ENCODE measurements at places on chromosomes 4 and X.
A peak's percentile ranks its signal among the peaks of the same experiment; 100 is the strongest.

DNA sequence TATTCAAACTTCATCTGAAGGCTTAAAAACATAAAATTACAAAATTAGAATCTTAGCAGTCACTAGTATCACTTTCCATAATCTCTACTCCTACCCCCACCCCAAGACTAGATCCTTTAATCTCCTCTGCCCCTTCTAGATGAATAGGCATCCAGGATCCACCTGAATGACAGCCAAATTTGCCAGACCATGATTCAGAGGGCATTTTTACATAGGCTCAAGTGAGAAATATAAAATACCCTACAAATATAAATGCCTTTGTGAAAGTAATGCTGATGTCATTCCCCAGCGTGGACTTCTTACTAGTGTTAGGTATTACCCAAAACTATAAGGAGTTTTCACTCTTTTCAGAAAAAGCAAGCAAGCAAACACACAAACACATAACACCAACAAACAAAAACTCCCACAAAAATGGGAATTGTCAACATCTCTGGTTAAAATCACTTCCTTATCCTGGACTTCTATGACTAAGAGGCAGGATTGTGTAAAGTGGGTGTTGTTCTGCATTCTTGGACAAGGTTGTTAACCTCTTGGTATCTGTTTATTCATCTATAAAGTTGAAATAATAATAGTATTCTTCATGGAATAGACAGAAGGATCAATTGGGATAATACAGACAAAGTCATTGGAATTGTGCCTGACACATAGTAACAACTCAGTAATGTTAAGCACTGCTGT lies 51.3 kb upstream of the TMPRSS11F start:
- no peak for DNase-seq

DNA sequence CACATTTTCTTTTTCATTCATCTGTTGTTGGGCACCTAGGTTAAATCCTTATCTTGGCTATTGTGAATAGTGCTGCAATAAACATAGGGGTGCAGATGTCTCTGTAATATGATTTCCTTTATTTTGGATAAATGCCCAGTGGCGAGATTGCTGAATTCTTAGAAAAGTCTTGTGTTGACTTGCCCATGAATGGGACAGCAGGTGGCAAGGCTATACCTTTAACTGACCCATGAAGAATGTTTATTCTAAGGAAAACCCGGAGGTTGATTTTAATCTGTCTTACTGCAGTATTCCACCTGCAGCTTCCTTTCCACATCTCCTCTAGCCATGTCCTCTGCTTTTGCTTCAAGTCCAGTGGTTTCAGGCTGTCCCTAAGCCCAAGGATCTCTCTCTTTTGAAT lies 220.6 kb downstream of the SNCA start:
- no peak for DNase-seq

DNA sequence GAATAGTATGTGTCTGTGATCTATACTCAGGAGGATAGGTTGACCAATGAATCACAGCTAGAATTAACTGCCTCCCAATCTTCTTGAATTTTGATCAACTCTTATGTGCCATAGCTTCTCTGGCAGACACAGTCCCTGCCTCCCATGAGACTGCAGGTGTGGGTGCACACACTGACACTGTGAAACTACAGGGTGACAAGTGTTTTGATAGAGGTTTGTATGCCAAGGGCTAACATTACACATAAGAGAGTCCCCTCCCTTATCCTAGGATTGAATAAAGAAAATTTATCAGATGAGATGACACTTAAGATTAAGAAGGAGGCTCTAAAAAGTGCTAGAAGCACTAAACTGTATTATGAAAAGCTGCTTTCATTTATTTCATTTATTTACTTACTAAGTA lies 218.4 kb upstream of the BMP3 start:
- no peak for DNase-seq

- no peak for DNase-seq
Observed at GRCh38 chrX:126165721-126166461, at the start of gene DCAF12L2. Gene DCAF12L2, minus strand, starts transcription at chrX:126166289. Its CDS starts 365 bp downstream, at chrX:126165924.

DNA sequence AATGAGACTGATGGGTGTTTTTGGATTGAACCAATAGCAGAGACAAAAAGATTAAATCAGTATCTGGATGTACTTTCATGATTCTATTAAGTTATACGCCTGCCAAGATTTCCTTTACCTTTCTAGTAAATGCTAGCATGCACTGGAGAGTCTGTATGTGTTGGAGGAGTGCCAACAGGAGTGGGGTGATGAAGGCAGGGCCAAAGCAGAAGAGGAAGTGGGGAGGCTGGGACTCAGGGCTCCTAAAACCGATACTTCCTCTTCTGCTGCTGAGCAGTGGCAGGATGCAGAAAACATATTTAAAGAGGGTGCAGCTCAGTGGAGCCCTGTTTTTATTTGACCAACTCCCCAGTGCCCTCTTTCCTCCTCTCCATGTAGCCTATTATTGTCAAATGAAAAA lies 5.6 kb downstream of the CYSLTR1 start:
- DNase-seq = peak; percentile 67

GRCh38 chr4:88333741-88334405 lies 44.8 kb upstream of the HERC6 start:
- DNase-seq = no peak

- peak; percentile 5 for DNase-seq
Observed at GRCh38 chr4:151045907-151046306, 30.8 kb upstream of the LRBA start.

GRCh38 chr4:6876440-6876839 lies 33.2 kb upstream of the TBC1D14 start:
- DNase-seq = no peak

- DNase-seq = no peak
Observed at GRCh38 chr4:149572716-149573115, 242.9 kb downstream of the IQCM start.

DNA sequence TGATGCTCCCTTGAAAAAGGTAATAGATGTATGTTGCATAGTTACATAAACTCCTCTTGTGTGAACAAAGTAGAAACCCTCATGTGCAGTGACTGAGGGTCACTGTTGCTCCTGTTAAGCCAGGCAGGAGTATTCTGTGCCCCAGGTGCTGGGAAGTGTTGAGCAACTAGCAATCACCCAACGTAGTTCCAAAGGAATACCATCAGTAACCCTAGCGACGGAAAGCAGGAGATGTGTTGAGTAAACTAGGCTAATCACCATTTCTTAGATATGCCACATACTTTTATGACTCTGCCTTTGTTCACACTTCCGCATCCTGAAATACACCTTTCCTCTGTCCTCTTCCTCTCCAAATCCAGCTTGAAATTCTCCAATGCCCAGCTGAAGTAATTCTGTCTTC lies 50.9 kb upstream of the TAB3 start:
- DNase-seq = no peak

DNA sequence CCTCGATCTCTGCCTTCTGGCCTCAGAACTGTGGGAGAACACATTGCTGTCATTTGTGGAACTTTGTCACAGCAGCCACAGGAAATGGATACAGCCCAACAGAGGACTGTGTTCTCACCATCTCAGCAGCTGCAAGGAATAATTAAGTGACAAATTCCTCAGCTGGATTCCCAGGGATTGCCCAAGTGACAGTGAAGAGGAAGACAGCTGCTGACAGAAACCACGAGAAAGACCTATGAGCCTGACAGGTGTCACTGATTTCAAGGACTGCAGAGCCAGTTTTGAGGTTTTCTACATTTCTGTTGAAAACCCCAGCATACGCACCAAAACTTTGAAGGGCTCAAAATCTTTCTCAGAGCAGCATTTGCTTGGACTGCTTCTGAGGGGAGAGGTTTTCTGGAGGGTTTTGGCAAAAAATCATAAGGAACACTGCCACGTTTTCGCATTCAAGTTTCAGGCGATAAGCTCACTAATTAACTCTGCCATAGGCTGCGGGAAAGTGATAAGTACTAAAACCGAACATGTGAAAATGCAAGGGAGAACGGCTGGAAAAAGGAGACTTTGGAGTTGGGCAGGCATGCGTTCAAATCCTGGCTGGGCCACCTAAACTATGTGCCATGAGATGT lies 88.8 kb downstream of the DRD5 start:
- no peak for DNase-seq

DNA sequence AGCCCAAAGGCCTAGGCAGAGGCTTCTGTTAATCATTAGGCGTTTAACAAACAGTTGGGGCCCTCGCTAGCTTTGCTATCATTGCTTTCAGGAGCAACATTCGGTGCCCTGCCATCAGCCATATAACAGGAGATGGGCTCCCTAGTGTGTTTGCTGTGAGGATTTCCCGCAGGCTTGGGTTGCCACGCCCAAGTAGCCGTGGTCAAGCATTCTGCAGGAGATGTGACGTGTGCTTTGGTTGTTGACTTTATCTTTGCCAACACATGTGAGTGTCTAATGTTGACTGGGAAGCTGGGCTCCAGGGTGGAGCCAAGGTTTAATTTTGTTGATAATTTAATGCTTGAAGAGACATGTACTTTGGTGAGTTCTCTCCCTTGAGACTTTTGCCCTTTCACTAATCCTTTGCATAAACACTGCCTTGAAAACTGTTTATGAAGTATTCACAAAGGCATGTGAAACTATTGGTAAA lies 184.6 kb upstream of the KIT start:
- no peak for DNase-seq

GRCh38 chr4:146650034-146650433 lies 11.3 kb downstream of the POU4F2 start:
- no peak for DNase-seq

- no peak for DNase-seq
Observed at GRCh38 chr4:79743014-79743413, 330.0 kb downstream of the ANTXR2 start.

DNA sequence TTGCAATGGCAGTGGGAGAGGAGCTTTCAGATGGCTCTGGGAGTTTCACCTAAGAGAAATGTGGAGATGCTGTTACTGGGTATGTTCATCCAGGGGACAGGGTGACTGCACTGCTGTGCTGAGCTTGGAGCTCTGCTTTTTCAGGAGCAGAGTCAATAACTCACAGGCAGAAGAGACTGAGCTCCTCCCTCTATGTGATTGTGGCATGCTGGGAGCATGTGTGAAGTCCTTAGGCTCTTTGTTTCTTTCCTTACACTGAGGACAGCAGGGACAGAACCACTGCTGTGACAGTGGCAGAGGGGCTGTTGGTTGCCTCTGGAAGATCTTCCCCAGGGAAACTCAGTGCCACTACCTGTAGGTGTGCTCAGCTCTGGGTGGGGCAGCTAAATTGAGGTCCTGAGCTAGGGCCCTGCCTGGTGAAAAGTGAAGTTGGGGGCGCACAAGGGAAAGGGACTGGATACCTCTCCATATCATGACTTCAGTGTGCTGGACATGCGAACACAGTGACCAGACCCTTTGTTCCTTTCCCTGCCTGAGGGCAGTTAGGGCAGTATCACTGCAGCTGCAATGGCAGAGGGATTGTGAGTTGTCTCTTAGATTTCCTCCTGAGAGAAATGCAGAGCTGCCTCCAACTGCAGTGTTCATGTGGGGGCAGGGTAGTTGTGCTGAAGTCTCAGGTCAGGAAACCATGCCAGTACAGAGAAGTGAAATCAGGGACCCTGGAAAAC lies 156.7 kb downstream of the TENT5D start:
- no peak for DNase-seq

DNA sequence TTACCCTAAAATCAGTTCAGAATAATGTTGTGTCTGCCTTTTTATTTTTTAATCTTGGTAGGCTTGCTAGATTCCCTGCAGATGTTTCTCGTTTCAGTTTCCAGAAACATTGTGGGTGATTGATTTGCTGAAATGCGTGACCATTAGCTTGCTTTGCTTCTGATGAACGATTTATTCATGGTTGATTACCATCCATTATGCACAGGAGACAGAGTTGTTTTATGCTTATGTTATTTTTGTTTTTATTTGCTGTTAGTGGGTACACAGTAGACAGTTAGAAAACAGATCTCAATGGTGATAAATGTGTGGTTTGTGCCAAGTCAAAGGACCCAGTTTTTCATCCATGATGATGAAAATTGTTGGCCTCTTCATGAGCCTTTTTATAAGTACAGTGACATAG lies 455.6 kb upstream of the BOD1L1 start:
- DNase-seq = no peak

GRCh38 chr4:101037938-101038413 lies 309.4 kb downstream of the PPP3CA start:
- DNase-seq = peak; percentile 36

- DNase-seq = no peak
Observed at GRCh38 chrX:73765776-73766430, 202.9 kb downstream of the CHIC1 start.

- DNase-seq = no peak
Observed at GRCh38 chr4:5854929-5855328, 38.0 kb downstream of the CRMP1 start.

DNA sequence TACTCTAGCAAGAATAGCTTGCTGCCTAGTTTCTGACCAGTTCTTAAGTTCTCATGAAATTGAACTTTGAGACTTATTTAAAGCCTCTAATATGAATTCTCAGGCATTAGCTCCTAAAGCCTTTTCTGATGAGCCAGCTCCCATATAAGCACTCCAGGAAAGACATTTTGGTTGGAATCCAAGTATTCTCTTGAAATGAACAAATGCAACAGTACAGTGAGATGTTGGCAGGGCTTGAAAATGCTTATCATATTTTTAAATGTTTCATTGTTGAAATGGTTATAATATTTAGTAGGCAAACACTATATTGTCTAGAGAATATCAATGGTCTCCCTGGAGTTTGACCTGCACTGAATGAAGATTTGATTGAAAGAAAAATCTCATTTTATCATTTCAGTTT lies 240.3 kb downstream of the ANK2 start:
- no peak for DNase-seq

DNA sequence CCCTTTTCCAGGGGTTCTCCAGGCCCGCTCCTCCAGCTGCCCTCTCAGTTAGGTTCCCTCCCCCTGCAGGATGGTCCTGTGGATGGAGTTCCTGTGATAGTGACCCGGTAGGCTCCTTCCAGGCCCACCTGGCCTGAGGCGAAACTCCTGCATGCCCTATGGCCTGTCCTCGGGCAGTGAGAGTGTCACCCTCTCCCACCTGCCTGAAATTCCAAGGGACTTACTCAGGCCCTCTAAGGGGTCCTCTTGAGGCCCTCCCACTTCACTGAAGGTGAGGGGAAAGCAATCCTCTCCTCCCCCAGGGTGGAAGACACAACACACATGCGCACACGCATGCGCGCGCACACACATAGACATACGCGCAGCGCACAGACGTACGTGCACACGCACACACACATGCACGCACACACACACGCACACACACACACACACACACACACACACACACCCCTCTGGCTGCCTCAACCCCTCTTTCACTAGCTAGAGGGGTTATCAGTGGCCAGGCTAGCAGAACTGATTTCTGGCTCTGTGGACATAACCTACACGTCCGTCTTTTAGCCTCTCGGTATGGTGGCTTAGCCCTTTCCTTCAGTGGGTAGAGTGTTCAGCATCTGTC lies 215.9 kb downstream of the CBR4 start:
- no peak for DNase-seq

- DNase-seq = no peak
Observed at GRCh38 chrX:45035071-45035470, 162.1 kb downstream of the KDM6A start.

- DNase-seq = no peak
Observed at GRCh38 chr4:37628977-37629609, 57.1 kb downstream of the RELL1 start.

DNA sequence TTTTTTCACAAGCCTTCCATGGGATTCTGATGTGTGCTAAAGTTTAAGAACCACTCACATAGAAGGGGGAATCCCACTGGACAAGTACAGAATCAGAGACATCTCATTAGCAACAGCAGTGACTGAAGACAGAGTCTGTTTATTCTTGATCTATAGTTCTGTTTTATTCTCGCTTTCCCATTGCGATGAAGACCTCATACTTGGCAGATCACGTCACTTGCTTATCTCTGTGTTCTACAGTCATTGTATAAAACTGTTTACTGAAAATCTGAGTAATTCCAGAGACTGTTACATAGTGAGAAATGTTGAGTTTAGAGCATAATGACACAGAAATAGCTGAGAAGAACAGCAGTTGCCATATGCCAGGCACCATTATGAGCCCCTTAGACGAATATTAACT lies 185.5 kb downstream of the PTTG2 start:
- DNase-seq = no peak

All from CD4-positive, alpha-beta T cell treated with Interleukin-12 subunit alpha and Interleukin-12 subunit beta, for 1 hour (primary cell).